Right ventricle myocardium superior (tissue), 1 donor: ENCODE measurements at places on chromosomes 5 and 9.

GRCh38 chr9:135565141-135565628 lies 3.6 kb downstream of the PAEP start:
- DNase-seq: no peak

DNA sequence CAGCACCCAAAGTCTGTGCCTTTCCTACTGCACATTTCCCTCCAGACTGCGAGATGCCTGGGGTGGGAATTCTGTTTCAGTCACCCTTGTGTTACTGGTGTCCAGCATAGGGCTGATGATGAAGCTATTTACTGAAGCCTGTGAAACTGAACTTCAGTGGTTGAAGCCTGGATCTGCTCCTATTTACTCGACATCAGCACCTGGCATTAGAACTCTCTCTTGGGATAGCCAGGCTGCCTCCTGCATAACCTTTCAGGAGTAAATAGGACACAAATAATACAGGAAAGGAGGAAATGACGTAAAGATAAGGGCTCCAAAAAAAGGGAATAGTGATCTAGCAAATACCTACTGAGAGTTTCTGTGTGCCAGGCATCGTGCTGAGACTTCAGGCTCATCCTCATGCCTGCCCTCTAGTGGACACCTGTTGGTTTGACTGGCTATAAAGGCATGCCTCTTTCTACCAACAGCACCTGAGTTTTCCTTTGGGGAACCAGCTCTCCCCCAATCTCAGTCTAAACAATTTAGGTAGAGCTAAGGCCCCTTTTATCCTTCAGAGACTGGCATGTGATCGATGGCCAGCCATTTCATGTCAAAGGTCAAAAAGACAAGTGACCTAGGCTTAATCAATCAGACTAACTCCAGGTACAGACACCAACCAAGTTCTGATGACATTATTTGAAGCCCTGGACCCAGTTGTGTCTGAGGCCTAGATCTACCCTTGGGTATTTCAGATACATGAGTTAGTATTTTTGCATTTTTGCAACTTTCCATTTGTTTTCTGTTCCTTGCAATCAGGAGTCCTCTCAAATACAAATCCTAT lies 192.1 kb upstream of the TRIM32 start:
- DNase-seq: no peak

DNA sequence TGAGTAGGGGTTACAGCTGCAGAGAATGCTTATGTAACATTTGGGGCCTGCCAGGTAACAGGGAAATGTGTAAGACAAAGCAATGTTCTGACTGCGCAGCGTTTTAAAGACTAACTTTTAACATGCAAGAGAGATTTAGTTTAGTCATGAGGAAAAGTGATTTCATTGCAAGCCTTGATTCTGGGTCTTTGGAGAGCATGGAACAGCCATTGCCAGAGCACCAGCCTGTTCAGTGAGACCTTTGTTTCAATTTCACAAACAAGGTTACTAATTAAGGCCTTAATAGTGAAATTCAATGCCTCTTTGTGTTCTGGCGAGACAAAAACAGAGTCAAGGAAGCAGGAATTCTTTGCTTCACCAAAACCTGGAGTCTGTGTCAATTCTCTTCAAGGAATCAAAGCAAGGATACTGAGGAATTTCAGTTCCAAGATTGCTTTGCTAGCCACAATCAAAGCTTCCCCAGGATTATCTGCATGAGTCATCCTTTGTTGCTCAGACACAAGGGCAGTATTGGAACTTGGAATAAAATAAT lies 14.4 kb downstream of the CKMT2 start:
- no peak for DNase-seq

DNA sequence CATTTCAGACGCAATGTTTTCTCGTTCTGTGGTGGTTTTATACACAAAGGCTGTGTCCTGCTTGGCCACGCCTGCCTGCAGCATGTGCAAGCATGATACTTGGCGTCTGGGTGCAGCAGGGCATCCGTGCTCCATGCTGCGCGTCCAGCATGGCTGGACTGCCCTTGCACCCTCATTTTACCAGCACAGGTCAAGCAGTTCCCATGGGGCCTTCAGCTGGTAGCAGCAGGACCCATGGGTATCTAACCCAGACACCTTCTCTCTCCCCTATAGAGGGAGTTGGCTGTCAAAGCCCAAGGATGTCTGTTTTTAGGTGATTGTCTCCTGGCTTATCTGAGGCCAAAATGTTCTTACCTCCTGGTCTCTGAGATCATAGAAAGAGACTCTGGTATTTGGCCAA lies 158.3 kb upstream of the PITX1 start:
- DNase-seq: no peak

DNA sequence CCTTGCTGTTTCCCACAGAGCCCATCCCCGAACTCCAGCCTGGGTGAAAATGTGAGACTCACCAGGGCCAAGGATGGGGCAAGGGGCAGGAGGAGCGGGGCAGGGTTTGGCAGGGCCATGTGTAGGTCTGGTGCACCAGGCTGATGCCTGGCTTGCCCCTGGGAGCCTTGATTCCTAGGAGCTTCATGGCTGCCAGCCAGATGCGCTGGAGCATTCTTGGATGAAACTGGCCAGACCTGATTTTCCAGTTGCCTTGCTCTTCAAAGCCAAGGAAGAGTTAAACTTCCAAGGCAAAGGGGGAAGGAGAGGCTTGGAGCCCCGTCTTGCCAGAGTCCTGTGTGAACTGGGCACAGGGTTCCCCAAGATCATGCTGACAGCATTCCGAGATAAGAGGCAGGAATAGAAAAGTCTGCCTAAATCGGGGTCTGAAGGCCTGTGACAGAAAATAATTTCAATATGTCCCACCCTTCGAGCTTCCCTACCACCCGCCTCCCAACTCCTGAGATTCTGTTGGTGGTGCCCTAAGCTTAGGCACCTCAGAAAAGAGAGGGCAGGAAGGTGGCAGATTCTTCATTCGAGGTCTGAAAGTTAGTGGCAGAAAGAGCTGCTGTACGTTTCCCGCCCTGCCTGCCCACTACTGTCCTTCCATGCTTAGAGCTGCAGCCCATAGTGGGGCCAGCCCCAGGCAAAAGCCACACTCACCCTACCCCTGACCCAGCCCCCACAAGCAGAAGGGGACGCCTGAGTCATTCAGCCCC lies 20.4 kb downstream of the FAT2 start:
- no peak for DNase-seq

DNA sequence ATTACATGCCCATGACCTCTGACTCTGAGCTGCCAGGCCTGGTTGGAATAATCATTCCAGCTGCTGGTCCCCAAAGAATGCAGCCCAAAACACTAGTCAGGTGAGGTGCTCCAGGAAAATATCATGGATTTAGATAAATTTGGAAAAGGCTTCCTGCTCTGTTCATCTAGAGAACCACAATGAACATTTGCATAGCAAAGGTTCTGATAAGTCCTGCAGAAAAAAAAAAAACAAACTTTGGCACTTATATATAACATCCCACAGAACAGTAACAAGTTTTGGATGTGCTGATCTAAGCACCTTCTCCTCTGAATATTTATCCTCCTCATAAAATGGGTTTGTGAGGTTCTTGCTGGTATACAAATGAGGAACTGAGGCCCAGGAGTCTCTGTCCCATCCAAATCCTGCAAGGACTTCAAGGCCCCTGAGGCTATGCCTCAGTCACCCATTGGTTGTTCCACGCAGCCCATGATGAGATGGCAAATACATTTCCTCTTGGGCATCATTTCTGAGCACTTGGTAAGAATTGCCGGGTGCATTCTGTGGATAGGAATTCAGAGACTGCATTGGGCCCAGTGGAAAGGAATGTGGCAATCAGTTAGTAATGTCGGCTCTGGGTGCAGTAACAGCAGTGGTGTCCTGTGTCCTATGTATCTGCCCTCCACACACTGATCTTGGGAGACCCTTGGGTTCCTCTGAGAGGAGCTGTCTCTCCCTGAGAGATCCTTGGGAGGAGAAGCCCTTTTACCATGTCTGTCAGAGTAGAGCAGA lies 73.4 kb upstream of the ASS1 start:
- no peak for DNase-seq

DNA sequence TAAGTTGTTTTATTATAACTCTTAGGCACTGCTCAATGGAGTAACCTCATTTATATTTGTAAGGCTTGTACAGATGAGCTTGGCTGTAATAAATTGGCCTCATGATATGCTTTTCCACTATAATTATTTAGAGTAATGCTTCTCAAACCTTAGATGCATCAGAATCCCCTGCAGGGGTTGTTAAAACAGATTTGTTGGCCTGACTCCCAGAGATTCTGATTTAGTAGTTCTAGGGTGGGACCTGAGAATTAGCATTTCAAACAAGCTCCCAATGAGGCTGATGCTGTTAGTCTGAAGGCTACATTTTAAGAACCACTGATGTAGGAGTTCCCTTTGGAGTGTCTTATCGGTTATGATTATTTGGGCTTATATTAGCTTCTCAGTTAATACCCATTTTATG lies 38.2 kb upstream of the ARSB start:
- DNase-seq: no peak

- no peak for DNase-seq
These were observed 105.1 kb upstream of the SLC25A48 start for GRCh38 chr5:135729321-135729786.

DNA sequence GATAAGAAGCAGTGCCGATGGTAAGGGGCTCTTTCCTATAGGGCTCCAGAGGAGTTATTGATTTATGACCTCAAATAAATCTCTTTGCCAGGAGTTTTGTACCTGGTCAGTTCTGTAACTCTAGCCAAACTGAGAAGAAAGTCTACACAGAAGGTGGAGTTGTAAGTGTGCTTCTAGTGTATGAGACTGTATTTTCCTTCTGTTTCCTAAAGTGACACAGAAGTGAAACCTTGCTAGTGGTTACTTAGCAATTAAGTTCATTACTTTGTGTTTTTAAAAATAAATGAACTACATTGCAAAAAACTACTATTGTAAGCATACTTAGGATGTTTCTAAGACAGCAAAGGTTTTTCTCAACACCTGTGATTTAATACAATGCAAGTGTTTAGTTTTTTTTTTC lies 48.7 kb upstream of the ACTBL2 start:
- no peak for DNase-seq

- no peak for DNase-seq
These were observed 184.0 kb upstream of the NR4A3 start for GRCh38 chr9:99637641-99638040.

GRCh38 chr9:95580812-95581761 lies 64.3 kb upstream of the PTCH1 start:
- DNase-seq: no peak

GRCh38 chr5:16784843-16785791 lies 151.0 kb downstream of the MYO10 start:
- DNase-seq: no peak

GRCh38 chr5:82622205-82622604 lies 344.1 kb upstream of the RPS23 start:
- DNase-seq: no peak

GRCh38 chr5:53133020-53133419 lies 23.5 kb upstream of the MOCS2 start:
- no peak for DNase-seq

GRCh38 chr5:15827741-15828140 lies 327.8 kb downstream of the FBXL7 start:
- DNase-seq: no peak
